Natural killer cell (primary cell): ENCODE measurements at places on chromosomes 1 and 21. TPM values are rescaled to one million over a fixed set of nuclear protein-coding genes. Genes with fewer than 3 reads are reported as not detected.

- peak; percentile 64 for DNase-seq
Measured at GRCh38 chr1:19811206-19811851, 3.8 kb downstream of the RNF186 start.

DNA sequence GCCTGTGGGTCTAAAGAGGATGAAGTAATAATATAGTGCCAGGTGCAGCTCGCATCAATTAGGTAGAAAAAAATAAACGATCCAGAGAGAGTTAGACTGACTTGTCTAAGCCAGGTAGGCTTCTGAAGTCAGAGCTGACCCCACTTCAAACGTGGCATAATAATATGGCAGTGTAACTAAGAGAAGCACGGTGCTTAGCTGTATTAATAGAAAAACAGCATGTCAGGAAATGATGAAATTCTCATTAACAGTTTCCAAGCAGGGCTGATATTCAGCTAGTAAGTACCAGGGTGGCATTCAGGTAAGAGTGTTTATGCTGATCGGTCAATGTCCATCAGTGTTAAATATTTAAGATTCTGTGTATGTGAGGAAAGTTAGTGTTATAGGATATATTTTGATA, 145.8 kb upstream of the SAMSN1 start:
- no peak for DNase-seq

DNA sequence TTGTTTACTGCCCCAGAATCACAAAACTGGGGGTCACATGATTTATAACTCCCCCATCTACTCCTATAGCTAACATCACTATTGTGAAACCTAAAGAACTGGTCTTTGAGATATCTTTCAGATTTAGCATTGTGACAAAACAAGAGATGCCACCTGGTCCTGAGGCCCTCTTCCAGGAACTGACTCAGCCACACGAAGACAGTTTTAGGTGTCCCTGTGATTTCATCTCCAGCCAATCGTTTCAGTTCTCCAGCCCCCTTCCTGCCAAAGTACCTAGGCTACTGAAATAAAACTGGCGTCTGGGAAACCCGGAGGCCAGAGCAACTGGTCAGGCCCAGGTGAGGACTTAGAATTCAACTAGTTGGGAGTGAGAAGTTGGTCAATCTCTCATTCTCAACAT, 36.6 kb downstream of the TBX19 start:
- no peak for DNase-seq

GRCh38 chr21:31092832-31093625, 54.8 kb upstream of the KRTAP19-8 start:
- DNase-seq: no peak

DNA sequence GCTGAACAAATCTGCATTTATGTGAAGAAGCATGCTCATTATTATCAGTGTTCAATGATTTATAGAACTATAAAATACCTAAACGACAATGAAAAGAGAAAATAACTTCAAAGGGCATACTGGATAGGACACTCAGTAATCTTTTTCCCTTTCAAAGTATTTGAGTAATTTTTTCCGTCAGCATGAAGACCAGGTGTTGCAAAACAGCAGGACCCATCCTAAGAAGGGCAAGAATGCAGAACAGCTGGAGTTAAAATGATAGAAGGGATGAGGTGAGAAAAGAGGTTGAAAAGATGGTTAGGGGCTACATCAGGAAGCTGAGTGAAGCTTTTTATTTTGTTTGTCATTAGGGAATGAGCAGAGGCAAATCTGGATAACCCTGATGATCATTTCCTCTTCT, 7.1 kb upstream of the RGS18 start:
- DNase-seq: no peak

DNA sequence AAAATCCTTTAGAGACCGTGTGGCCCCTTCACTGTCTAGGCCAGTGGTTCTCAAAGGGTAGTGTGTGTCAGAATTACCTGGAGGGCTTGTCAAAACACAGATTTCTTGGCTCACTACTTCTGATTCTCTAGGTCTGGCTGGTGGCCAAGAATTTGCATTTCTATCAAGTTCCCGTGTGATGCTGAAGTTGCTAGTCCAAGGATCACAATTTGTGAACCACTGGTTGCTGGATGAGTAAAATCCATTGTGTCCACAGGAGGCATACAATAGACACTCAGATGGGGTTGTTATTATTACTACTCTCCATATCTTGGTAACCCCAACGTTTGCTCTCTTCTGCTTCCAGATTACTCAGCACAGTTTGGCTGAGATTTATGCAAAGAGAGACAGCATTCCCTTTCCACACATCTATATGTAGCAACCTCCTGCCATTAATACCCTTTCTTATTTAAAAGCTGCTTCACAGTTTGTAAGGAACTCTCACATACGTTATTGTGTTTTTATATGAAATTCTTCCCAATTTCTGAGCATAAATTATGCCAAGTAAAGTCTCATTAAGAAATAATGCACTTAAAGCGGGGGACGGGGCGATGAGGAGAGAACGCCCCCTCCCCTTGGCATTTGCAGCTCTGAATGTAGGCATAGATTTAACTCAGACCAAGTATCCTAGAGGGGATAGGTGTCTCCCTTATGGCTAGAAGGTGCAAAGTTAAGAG, 720 bp upstream of the TMCC2 start:
- DNase-seq: no peak

MRAP gene
- total RNA-seq: not detected

MYOG gene
- total RNA-seq: not detected

FAM177B gene
- total RNA-seq: not detected

FCRL1 gene
- total RNA-seq: 2.0 TPM

BEND5 gene
- total RNA-seq: 1.2 TPM
